NCI-H1048 (cell line): ENCODE measurements at places on chromosomes 11 and 22.

DNA sequence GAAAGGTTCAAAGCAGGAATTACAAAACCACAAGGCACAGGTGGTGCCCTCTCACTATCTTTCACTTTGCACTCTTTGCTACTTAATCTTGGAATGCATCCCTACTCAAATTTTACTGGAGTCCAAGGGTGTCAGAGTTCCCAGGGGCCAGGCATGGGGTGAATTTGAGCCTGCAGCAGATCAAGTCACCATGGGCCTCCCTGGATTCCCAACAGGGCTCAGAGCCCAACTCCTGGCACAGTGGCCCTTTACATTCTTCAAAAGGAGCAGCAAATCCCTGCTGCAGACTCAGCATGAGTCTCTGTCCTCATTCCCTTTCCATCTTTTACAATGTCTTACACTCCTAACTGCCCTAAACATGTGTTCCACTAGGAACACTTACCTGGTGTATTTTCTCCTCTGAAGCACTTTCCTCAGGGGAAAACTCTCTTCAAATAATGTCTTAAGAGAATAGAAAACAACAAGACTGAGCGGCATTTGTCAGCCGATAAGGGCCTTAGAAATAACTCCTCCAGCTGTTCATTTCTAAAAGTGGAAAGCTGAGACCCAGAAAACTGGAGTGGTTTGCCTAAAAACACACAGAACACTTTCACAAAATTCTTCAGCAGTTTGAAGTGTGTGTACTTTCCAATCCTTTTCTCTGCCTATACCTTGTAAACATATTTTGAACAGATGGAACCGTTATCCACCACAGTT, 596.0 kb downstream of the INSC start:
- DNase-seq, result no peak

DNA sequence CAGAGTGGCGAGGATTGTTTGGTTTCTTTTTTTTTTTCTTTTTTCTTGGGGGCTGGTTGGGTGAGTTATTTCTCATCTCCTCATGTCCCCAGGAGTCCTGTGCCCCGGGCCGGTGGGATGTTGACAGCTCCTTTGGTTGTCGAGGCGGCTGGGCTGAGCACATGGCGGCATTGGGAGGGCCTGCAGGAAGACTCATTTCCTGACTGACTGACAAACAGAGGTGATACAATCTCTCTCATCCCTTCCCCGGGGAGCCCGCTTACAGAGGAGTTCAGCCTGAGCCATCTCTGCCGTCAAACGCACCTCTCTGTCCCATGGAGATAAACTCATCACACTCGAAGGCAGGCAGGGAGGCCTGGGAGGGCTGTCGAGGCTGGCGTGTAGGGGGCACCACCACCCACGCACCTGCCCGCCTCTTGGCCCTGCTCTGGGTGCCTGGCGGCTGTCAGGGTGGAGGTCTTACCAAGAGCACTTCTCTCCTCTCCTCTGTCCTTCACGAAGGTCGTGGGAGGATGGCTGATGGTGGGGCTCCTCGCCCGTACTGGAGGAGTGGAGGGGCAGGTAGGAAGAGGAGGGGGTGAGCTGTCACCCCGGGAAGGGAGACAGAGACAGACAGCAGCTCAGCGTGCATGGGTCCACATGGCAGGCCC, 60.0 kb upstream of the NECTIN1 start:
- no peak for DNase-seq

GRCh38 chr11:38272376-38272775, 1674.3 kb upstream of the RAG2 start:
- no peak for DNase-seq

DNA sequence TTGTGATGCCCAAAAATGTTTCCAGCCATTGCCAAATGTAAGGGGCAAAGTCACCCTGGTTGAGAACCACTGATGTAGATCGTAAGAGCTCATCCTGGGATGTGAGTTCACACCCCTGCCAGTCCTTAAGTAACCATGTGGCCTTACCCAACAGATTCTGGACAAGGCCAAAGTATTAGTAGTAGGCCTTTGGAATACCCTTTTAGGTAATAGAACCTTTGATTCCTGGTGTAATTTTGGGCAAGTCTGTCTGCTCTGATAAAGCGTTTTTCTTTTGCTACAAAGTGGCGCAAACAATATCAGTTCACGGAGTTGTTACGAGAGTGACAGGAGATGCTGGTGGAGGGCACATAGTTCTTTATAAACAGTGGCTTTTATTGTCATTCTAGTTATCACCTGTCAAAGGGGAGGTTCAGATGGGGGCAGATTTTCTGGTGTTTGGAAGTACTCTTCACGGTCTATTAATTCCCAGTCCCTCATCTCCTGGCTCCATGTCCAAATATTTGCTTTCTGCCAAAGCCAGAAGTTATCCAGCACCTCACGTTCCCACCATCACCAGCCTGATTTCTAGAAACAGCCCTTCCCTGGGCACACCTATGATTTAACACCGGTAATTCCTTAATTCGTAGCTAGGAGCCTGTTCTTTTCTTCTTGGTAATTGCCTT, 73.8 kb upstream of the CRYBB3 start:
- no peak for DNase-seq

GRCh38 chr22:30196141-30196879, 50.2 kb downstream of the LIF start:
- no peak for DNase-seq

GRCh38 chr11:117586392-117586791, 210.6 kb downstream of the DSCAML1 start:
- no peak for DNase-seq

GRCh38 chr11:70012134-70012733, 65.9 kb upstream of the ANO1 start:
- no peak for DNase-seq

GRCh38 chr11:32987851-32988250, 27.8 kb upstream of the DEPDC7 start:
- DNase-seq, result no peak
